Kidney tubule cell (primary cell): ENCODE measurements at places on chromosomes 7 and 10.
A peak's percentile ranks its signal among the peaks of the same experiment; 100 is the strongest.

DNA sequence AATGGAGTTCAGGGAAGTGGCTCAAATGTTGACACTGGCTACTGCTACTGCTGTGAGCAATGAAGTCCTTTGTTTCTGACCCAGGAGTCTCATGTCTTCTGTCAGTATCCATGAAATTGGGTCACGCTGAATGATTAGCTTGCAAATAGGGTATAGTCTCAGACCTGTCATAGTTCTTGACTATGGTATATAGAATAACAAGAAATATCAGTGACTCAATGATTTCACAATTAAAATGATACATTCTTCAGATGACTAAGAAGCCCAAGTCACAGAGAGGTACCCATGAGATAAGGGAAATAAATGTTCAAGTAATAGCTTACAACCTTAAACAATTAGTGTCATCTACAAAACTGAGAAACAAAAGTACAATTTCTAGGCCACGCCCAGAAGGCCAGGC is 89.3 kb downstream of the LYZL2 start:
- DNase-seq: no peak

DNA sequence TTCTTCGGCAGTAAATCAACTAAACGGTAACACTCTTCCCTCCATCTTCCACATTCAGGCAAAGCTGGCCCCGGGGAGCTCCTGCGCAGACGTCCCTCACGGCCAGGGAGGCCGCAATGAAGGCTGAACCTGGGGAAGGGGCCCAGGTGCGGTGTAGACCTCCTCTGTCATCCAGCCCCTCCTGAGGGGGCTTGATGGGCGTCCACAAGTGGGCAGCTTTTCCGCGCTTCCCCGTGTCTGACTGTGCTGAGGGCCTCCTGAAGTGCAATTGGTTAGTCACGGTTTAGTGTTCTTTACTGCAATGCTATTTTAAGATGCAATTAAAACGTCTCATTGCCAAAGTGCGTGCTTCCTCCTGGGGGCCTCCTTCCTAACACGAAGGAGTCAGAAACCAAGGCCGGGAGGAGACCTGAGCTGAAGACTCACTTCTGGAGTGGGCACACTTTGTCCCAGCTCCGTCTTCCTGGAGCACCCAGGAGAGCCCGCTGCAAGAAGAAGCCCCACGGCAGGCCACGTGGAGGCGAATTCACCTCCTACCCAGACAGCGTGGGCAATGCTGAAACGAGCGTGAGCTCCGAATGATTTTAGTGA is 173.3 kb downstream of the ELFN1 start:
- DNase-seq: no peak

GRCh38 chr7:129225206-129225930 is 538 bp downstream of the AHCYL2 start:
- DNase-seq: peak; percentile 58

- no peak for DNase-seq
Observed at GRCh38 chr7:74057987-74058386, 25.6 kb upstream of the LIMK1 start.

DNA sequence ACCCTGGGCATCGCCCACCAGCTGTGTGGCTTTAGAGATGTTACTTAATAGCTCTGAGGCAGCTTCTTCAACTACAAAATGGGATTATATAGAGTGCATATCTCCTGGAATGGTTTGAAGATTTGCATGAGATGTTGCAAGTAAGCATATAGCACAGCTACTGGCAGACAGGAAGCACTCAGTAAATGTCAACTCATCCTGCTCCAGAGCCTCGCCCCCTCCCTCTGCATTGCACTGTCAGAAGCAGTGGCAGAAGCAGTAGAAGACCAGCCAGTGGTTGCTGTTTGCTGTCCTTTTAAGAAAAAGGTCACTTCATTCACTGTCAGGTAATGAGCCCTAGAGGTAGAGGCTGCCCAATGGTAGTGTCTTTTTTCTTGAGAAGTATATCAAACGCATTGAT is 180.0 kb upstream of the GHITM start:
- no peak for DNase-seq

DNA sequence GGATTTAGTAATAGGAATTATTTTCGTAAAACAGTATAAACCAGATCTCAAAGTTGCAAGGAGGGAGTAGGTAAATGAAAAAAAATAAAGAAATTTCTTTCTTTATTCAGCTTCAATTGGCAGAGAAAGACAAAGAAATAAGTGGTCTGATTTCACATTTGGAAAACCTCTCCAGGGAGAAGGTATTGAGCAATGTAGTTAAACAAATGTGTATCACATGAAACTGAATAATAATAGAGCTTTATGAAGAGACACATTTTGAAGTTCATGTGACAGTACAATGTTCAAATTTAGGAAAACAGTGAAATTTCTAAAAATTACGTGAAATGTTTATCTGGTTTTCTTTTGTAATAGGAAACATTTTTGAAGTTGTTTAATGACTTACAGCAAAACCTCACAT is 63.0 kb downstream of the TAX1BP1 start:
- no peak for DNase-seq

- peak; percentile 15 for DNase-seq
Observed at GRCh38 chr7:112182749-112183148, 23.4 kb downstream of the DOCK4 start.

DNA sequence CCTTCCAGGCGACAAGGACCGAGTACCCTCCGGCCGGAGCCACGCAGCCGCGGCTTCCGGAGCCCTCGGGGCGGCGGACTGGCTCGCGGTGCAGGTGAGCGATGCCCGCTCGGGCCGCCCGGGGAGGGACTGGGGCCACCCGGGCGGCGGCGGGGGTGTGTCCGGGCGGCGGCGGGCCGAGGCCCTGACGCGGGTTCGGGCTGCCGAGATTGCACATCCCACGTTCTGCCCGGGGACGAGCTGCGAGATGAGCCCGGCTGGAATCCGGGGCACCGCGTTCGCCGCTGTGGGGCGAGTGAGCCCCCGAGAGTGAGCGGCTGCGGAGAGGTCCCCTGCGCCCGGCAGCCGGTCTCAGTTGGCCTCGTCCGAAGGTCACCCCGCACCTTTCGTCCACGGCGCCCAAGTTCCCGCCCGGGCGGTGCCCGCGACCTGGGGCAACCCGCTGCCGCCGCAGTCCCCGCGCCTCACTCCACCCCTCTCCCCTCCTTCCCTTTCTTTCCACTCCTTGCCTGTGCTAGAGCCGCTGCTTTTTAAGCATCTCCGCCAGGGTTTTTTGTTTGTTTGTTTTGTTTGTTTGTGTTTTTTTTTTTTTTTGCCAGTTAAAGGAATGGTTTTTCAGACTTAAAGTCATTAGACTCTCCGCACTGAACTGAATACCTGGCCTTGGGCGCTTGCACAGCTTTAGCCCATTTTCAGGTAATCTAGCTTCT is 515 bp downstream of the RALA start:
- DNase-seq: peak; percentile 19

DNA sequence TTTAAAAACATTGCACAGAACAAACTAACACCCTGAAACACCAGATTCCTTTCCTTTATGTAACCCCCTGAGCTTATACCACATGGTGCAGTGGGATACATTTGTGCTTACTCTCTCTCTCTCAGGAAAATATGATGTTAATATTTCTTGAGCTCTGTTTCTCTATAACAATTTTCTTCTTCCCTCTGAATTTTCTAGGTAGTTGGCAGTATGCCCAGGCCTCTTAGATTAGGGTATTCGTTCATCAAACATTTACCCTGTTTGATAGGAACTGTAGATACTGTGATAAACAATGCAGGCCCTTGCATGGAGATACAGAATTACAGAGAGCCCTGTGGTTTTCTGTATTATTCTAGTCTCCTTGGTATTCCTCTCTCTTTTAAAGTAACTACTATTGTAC is 567.8 kb downstream of the IPMK start:
- peak; percentile 24 for DNase-seq

- no peak for DNase-seq
Observed at GRCh38 chr10:130188195-130189175, 52.3 kb downstream of the GLRX3 start.

DNA sequence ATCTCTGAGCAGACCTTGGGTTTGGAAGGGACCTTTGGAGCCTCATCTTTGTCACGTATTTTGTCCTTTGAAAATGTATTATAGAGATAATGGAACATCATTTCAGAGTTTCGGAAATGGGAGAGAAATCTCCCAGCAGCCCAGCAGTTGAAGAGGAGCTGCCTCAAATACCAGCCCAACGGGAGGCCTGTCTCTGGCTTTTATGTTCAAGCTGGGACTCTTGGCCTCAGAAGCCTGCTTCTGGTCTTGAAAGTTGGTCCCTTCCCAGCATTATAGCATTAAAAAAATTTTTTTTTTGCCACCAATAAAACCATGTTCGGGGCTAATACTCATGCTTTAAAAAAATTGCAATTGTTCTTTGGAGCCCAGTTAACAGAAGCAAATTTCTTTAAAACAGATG is 73.4 kb upstream of the CTBP2 start:
- DNase-seq: no peak

GRCh38 chr7:69827558-69827957 is 229.3 kb downstream of the AUTS2 start:
- no peak for DNase-seq

DNA sequence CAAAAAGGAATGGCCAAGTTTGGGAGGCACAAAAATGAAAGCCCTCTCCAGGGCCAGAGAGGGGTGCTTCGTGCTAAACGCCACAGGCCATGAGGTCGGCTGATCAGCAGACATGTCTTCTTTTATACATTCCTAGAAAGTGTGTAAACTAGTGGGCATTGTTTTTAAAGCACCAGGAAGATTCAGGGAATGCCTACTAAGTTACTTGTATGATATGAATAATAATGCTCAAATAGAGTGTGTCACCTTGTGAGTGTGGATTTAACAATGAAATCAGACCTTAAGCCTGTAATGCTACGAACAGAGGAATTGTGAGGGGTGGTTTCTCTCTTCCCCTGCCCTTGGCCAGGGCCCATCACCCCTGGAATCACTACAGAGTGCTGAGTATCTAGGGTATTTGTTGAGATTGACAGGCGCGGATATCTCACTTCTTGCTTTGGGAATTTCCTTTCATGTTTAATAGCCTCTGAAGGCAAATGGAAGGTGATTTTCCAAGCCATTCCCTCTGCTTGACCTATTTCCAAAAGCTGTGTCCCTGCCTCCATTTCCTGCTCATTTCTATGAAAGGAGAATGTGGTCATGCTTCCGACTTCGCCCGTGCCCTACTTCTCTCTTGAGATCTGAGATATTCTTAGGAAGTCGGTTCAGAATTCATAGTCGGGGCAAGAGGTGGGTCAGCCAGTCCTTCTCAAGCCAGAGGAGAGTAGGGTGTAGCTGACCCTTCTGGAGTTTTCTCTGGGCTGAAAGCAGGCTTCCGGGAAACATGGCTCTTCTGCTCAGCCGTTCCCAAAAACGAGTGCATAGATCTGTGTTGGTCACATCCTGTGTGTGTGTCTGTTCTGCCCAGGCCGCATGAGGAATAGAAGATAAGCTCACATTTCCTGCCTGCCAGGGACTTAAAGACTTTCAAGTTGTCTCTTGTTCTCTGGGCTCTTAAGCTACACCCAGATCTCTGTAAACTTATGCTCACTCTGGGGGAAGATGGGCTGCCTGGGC is 167.8 kb upstream of the ITGB1 start:
- peak; percentile 22 for DNase-seq

DNA sequence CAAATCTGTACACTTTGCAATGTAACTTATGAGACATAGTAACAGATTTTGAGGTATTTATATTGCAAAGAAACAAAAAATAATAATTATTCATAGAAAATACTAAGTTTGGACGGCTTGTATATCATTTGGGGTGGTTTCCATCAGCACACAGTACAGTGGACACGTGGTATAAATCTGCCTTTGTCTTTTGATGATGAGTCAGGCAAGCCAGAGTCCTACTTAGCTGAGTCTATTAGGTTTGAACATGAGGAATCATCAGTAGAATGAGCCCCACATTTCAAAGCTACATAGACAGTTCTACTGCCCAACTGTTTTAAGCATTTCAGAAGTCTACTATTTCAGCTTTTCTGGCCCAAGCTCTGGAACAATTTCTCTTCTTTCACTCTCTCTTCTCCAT is 803.2 kb downstream of the PHTF2 start:
- no peak for DNase-seq

GRCh38 chr10:29317423-29318021 is 28.7 kb downstream of the LYZL1 start:
- DNase-seq: no peak

- DNase-seq: no peak
Observed at GRCh38 chr7:142364551-142364950, 106.7 kb upstream of the PRSS58 start.

- DNase-seq: no peak
Observed at GRCh38 chr10:126099366-126099765, 203.0 kb downstream of the FANK1 start.

DNA sequence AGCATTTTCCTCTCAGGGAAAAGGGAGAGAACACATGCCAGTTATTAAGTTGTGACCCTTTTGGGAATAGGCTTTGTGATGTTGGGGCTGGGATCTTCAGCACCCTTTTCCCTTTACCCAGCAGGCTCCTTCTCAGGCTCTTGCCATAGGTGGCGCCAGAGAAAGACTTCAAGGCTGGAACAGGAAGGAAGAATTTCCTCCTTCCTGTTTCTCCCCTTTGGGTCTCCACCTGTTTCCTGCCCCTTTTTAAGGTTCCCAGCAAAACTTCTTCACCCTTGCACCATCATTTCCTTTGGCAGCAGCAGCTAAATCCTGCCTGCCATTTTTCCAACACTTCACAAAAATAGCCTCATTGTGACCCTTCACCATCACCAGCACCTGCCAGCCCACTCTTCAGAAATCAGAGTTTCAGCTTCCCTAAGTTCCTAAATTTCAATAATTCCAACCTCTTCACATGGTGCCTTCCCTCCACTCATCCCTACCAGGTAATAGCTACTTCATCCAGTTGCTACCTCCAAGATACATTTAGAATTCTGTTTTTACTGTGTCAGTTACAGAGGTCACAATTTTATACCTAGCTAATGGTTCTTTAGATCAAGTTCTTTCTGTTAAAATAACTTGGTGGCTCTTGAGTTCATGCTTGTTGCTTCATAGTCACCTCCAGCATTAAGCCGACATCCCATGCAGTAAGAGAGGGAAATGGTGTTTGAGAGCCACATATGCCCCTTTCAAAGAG is 22.4 kb upstream of the FOXK1 start:
- DNase-seq: no peak

DNA sequence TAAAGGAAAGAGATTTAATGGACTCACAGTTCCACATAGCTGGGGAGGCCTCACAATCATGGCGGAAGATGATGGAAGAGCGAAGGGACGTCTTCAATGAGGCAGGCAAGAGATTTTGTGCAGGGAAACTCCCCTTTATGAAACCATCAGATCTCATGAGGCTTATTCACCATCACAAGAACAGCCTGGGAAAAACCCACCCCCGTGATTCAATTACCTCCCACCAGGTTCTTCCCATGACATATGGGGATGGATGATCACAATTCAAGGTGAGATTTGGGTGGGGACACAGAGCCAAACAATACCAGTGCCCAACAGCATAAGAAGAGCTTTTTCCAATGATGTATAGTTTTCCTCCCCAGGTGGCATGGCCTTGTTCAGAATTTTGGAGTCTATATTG is 11.2 kb upstream of the C7orf33 start:
- no peak for DNase-seq

DNA sequence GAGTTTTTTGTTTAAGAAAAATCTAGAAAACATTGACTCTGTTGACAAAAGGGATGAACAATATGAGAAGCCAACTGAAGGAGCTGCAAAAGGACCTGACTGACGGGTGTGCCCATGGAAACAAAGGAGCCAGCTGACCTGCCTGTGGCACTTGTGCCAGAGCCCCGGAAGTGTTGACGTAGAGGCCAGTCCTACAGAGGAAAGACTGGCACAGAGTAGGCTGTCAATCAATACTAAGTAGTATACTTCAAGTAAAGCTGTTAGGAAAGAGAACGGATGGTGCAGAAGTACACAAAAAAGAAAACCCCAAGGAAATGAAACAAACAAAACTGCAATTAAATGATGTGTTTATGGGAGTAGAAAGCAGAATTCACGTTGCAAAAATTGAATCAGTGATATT is 19.0 kb upstream of the ABI1 start:
- DNase-seq: no peak

GRCh38 chr7:140304191-140304799 is 94.0 kb downstream of the SLC37A3 start:
- peak; percentile 10 for DNase-seq
